Natural killer cell (primary cell): ENCODE measurements at places on chromosomes 1 and 21.
A peak's percentile ranks its signal among the peaks of the same experiment; 100 is the strongest.

DNA sequence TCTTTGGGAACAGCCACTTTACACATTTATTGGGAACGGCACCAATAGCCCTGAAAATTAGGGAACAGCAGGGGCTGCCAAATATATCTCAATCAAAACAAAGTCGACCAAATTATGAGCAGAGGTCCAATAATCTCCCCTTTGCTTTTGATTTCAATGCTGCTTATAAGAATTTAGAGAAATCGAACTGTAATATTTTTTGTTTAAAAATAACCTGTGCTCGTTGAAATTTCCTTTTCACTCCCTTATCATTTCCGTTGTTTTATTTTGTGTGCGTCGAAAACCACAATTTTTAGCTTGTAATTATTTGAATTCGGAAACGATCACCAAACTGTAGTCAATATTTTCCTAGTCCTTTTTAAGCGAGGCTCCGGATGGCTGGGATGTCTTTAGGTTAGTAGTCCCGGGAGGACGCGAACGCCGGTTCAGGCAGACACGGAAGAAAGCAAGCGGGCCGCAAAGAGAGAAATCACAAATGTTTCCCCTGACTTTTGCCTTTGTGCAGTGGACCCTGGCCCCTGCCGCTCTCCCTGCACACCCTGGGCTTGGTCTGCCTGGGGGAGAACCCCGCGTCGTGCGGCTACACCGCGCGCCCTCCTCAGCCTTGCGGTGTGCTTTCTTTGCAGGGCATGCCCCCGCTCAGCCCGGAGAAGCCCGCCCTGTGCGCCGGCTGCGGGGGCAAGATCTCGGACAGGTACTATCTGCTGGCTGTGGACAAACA lies 2.3 kb downstream of the LHX9 start:
- no peak for DNase-seq

GRCh38 chr1:155247667-155248553 lies 7.4 kb downstream of the ENTREP3 start:
- no peak for DNase-seq

DNA sequence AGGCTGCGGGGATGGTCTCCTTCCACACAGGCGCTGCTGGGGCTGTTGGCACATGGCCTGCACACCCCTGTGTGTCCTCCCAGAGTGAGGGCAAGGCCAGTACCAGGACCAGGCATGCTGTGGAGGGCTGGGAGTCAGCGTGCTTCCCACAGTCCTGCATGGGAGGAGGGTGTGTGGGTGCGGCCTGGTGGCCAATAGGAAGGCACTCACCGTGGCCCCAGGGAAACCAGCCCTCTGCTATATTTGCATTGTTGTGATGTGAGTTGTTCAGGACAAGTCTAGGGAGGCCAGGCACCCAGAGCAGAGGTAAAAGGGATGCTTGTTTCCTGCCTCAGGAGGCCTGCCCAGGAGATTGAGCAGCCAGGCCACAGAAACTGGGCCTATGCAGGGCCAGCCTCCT lies 59.5 kb downstream of the S100B start:
- DNase-seq: no peak

DNA sequence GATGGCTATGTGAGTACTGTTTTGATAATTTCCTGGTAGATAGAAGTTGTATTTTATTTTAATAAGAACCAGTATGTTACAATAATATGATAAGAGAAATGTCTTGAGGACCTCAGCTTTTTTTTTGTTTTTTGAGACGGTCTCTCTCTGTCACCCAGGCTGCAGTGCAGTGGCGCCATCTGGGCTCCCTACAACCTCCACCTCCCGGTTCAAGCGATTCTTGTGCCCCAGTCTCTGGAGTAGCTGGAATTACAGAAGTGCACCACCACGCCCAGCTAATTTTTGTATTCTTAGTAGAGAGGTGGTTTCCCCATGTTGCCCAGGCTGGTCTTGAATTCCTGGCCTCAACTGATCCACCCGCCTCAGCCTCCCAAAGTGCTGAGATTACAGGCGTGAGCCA lies 968.1 kb upstream of the ADGRL4 start:
- DNase-seq: no peak

DNA sequence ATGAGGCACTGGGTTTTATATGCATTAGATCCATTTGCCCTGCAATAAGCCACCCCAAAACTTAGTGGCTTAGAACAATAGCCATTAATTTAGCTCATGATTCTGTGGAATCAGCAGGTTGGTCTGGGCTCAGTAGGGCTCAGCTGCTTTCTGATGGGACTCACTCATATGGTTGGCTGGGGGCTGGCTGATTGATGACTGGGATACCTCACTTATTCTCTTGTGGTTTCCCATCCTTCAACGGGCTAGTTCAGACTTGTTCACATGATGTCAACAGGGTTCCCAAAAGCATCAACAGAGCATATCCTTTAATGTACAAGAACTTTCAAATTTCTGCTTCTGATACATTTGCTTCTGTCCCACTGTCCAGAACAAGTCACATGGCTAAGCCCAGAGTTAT lies 43.2 kb downstream of the DNM3 start:
- DNase-seq: no peak

DNA sequence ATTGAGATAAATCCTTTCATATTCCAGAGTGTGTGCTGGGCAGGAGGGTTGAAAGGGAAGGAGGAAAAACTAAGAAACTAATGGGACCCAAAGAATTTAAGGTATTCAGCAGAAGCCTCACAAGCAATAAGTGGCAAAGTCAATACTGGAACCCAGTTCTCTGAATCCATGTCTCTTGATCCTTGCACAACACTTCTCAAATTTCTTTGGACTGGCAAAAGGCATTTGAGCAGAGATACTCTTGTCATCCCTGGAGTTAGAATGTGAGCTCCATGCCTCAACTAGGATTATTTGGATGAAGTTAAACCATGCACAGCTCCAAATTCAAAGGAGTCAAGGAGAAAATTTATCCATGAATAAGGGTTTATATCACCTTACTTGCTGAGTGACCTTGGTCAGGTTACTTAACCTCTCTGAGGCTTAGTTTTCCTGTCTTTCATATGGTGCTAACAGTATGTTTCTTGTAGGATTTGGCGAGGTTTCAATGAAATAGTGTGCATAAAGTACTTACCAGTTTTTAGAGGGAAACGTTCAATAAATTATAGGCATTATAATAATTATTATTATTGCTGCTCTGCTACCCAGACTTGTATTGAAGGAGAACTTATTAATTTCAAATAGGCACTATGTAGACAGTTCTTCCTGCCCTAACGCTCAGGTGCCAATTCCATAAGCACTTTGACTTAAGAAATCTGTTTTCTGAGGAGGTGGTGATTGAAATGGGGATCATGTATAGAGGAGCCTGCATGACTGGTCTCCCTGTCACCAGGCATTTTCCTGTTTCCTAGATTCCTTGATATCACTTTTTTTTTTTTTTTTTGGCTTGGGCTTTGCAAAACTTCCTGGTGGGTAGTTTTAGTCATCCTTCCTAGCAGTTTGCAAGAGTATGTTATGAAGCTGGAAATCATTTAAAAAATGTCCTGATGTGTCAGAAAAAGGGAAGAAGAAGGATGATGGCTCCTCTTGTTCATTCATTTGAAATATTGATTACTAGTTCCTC lies 125.0 kb upstream of the JUN start:
- DNase-seq: no peak

DNA sequence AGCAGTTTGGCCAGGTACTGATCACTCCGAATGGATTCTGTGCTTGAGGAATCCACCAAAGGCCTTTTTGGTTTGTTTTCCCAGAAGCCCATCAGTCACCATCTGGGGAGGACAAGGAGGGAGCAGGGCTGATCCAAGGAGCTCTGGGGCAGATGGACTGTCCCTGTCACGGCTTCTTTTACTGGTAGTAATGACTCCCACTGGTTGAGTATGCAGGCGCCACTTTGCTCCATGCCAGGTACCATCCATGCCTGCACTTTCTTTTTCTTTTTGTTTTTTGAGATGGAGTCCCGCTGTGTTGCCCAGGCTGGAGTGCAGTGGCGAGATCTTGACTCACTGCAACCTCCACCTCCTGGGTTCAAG lies 101.7 kb downstream of the UBIAD1 start:
- DNase-seq: no peak

DNA sequence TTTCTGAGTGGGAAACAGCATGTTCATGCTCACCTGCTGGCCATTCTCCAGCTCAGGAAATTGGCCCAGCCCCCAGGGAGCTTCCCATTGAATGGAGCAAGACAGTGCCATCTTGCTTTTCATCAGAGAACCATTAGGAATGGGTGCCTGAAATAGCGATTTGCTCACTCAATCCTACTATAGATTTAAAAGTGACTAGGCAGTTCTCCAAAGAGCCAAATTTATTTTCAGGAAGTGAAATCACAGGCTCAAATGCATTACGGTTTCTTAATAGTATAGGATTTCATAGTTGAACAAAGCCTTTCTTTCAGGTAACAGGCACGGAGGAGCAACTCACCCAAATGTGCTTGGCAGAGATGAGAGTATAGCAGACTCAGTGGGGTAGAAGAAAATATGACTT lies 272.1 kb downstream of the GRIK1 start:
- DNase-seq: no peak

DNA sequence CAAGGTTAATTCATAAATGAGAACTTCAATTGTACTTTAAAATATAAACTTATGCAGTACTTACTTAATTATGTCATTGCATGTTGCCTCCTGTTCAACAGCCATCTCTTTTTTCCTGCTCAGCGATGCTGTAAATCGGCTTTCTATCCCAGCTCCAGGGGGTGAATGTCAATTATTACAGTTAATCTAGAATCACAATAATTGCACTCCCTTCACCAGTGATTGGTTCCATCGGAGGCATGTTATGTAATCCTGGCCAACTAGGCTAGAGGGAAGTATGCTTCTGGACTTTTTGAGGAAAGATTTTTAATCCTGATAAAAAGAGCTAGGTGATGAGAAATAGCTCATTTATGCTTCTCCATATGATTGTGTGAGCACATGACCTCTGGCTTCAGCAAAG lies 53.8 kb upstream of the SGIP1 start:
- DNase-seq: no peak

DNA sequence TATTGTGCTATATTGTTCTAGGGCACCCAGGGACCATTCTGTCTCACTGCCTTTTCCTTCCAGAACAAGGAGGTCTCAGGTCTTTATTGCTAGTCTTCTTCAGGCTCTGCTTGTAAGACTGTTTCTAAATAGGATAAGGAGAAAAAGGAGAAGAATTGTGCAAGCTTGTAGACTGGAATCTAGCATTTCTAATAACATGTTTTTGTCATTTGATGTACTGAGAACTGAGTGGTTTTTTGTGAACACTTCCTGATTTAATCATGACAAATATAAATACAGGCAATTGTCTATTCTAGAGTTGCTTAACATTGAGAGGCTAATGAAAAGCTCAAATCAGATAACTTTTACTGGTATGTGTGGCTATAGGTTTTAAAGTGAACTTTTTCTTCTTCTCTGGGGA lies 77.6 kb downstream of the CLIC4 start:
- DNase-seq: no peak

- peak; percentile 14 for DNase-seq
These were observed 71.1 kb upstream of the CD34 start for GRCh38 chr1:207981976-207982375.
